ENCODE measurements at places on chromosomes 6 and 20.
A peak's percentile ranks its signal among the peaks of the same experiment; 100 is the strongest.

- no peaks in the 10 kb centered on the region for H3K4me1 ChIP-seq
- H3K4me3 ChIP-seq: no peak overlapping the region
- DNase-seq: no peak
- no peaks in the 10 kb centered on the region for H3K36me3 ChIP-seq
- H3K27ac ChIP-seq: no peak overlapping the region
These were observed 189.0 kb downstream of the ANKRD60 start for GRCh38 chr20:58039274-58040092.

GRCh38 chr6:5490501-5491069 is 229.3 kb downstream of the FARS2 start:
- no peaks in the 10 kb centered on the region for H3K4me1 ChIP-seq
- H3K27me3 ChIP-seq: no peaks in the 10 kb centered on the region
- H3K27ac ChIP-seq: no peak overlapping the region
- H3K36me3 ChIP-seq: peaks cover 10% of the 10 kb centered on the region
- no peak overlapping the region for H3K4me3 ChIP-seq

DNA sequence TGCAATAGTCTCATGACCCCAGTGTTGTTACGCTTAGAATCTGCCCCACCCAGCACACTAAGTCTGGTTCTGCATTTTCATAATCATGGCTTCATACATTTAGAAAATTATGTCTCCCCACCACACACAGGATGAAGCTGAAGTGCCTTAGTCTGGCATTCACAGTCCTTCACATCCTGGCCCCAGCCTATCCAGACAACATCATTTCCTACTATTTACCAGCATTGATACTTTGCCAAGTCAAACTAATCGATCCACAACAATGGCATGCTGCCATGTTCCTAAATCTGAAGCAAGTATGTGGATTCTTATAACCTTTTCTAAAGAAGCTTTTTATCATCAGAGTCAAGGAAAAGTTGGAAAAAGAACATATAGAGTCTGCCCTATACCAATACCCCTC is 132.4 kb upstream of the FBXL4 start:
- DNase-seq: no peak
- no peak overlapping the region for H3K27ac ChIP-seq

DNA sequence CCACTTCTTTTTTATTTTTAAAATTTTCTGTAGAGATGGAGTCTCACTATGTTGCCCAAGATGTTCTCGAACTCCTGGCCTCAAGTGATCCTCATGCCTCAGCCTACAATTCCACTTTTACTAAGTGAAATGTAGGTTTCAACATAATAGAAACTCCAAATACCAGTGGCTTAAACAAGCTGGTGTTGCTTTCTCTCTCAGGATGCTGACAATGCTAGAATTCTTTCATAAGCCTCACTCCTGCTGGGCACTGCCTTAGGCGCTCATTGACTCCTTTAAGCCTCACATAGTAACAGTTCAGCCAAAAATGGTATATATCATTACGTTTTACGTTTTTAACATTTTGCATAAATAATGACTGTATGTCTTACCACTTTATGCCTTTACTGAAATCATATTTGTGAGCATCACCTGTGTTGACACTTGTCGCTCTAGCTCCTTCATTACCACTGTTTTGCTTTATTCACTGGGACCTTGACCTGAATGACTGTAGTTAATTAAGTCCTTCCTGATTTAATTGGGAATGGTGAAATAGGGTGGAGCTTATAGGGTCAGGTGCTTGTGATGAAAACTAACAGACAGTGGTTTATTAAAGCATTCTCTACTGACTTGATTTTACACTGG is 3.9 kb upstream of the CST9 start:
- peaks cover 15% of the 10 kb centered on the region for H3K4me1 ChIP-seq
- H3K4me3 ChIP-seq: no peak overlapping the region
- DNase-seq: peak; percentile 46
- peaks cover 21% of the 10 kb centered on the region for H3K27me3 ChIP-seq

DNA sequence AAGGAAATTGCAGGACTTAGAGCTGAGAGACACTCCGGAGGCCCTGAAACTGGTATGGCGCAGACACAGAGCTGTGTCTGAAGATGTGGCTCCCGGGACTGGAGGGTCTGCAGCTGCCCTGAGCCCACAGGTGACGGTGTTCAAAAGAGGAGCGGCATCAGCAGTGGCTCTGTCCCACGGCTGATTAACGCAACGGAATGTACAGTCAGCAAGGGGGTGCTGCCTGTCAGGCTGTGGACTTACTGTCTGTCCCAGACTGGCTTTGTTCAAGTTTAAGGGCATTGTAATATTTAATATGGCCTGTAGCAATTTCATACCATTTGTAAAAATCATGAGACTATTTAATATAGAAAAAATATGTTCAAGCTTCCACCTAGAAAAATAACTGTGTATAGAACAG is 228.0 kb upstream of the TAB2 start:
- peaks cover 10% of the 10 kb centered on the region for H3K4me1 ChIP-seq
- H3K4me3 ChIP-seq: no peak overlapping the region
- H3K27me3 ChIP-seq: peaks cover 4% of the 10 kb centered on the region
- DNase-seq: no peak
- H3K36me3 ChIP-seq: no peaks in the 10 kb centered on the region

DNA sequence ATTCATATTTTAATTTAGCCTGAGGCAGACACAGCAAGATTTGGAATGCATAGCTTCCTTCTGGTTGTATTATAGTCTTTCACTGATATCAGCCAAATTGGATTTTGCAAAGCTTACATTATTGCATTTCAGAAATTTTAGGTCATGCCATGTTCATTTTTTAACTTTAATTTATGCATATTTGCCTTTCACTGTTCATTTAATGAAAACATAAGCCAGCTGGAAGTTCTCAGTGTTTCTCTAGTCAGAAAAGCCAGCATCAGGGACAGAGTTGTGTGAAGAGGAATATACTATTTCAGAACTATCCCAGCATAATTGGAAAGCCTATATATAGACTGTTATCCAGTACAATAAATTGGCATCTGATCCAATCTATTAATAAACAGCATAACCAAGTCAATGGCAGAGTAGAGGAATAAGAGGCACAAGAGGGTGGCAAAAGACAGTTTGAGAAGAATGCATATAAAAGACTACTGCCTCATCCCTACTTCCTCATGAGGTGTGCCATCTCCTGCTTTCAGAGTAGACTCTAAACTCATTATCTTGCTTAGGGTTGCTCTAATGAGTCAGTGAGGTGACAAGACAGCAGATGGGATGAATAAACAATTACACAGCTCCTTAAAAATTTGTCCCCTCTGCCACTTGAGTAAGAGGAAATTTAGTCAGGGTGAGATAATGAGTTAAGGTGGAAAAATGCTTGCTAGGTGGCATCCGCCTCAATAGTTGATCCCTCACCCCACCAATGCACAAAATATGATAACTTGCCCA is 159.8 kb upstream of the HCRTR2 start:
- DNase-seq: no peak
